ENCODE measurements at places on chromosomes 13 and 19. TPM values are rescaled to one million over a fixed set of nuclear protein-coding genes. Genes with fewer than 3 reads are reported as not detected.

The CLDND2 gene
- total RNA-seq: 25.0 TPM

The NRTN gene
- 0.26 TPM for total RNA-seq

The KIR3DL1 gene
- 0.11 TPM for total RNA-seq

The SLC25A41 gene
- total RNA-seq: 0.28 TPM

The EFNA2 gene
- not detected for total RNA-seq

The OR4F17 gene
- not detected for total RNA-seq

The WTIP gene
- total RNA-seq: 0.83 TPM

The SRRM5 gene
- total RNA-seq: 0.24 TPM

The YJEFN3 gene
- total RNA-seq: 6.5 TPM

The EHD2 gene
- 0.07 TPM for total RNA-seq

The NKG7 gene
- total RNA-seq: 866 TPM

The CEACAM3 gene
- total RNA-seq: not detected

The MEF2B gene
- 2.0 TPM for total RNA-seq

The IL27RA gene
- 73.6 TPM for total RNA-seq

The TRPM4 gene
- not detected for total RNA-seq

The SLC1A6 gene
- total RNA-seq: not detected

The CGB5 gene
- total RNA-seq: not detected

The ITGBL1 gene
- not detected for total RNA-seq

The GDF15 gene
- total RNA-seq: 0.28 TPM

The ANKRD24 gene
- total RNA-seq: 0.89 TPM

The ZNF546 gene
- total RNA-seq: 5.0 TPM

The PSG1 gene
- total RNA-seq: not detected

DNA sequence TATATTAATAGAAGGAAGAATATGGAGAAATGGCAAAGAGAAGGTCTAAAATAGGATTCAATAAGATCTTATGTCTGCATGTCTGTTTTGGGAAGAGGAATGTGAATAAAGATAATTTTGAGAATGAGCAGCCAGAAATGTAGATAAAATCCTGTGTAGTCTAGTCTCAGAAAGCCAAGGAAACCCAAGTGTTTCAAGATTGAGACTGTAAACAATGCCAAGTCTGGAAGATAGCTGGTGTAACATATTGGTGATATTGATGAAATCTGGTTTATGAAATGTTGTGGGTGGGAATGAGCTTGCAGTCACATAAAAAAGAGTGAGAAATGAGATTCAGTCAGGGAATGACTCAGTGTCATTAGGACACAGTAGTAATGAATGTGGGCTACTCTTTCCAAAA lies 1180.3 kb upstream of the PCDH20 start:
- DNase-seq: no peak
- H3K36me3 ChIP-seq: no peaks in the 10 kb centered on the region
- H3K27me3 ChIP-seq: no peaks in the 10 kb centered on the region
- no peak overlapping the region for H3K4me3 ChIP-seq

DNA sequence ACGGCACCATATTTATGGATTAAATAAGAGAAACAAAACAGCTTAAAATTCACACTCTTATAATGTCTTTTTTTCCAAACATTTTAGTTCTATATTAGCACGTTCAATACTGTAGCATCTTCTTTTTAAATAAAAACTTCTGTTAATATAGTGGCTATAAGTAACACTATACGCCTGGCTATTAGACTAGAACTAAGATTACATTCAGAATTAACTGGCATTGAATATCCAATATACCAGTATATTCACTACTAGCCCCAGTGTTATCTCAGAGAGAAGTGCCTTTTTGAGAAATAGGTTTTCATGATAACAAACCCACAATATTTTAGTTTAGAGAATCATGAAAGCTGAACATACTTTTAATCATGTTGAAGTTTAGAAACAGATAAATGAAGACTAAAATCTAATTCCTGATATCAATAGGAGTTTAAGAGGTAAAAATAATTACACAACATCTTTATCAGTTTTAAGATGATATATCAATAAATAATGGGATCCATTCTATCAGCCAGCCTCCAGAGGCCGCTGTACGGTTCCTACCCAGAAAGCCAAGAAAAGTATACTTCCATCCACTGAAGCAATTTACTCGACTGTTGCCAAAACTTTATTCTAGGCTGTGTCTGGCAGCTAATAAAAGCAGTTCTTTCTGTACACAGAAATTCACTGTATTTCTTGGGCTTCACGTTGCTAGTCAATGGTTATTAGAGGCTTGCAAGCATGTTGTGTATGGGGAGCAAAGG lies 1113.4 kb upstream of the MIR17HG start:
- H3K27me3 ChIP-seq: no peaks in the 10 kb centered on the region
- H3K4me1 ChIP-seq: no peaks in the 10 kb centered on the region
- no peak overlapping the region for H3K4me3 ChIP-seq
- no peak overlapping the region for H3K27ac ChIP-seq
- no peaks in the 10 kb centered on the region for H3K36me3 ChIP-seq

- peak within 1 kb of the TSS; percentile 66 for H3K4me3 ChIP-seq
- peak; percentile 96 for DNase-seq
- peak within 1 kb of the TSS; percentile 73 for H3K27ac ChIP-seq
- no peaks in the 10 kb centered on the region for H3K27me3 ChIP-seq
Observed at GRCh38 chr19:4457654-4458395, at the start of gene UBXN6. Gene UBXN6, minus strand, starts transcription at chr19:4457794. Its CDS starts 97 bp downstream, at chr19:4457697.

- H3K27ac ChIP-seq: no peak overlapping the region
- H3K36me3 ChIP-seq: no peaks in the 10 kb centered on the region
- H3K4me3 ChIP-seq: no peak overlapping the region
- peaks cover under 1% of the 10 kb centered on the region for H3K4me1 ChIP-seq
- peaks cover 13% of the 10 kb centered on the region for H3K27me3 ChIP-seq
Observed at GRCh38 chr19:17455308-17456123, 5.2 kb downstream of the NXNL1 start.

DNA sequence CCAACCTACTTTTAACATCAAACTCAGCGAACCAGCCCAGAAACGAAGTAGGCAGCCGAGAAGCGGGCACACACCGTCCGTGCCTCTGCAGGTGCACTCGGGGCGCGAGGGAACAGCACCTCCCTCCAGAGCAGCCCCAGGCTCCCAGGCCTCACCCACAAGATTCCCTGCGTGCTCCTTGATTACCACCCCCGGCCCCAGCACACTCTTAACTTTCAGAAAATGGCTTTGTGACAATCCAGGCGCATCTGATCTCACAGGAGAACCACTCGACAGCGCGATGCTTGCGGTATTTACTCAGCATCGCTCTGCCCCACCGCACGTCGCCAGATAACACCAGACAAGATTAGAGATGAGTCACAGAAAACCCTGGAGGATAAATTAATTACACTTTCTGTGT lies 134.9 kb upstream of the SPACA7 start:
- H3K4me1 ChIP-seq: no peaks in the 10 kb centered on the region
- no peak for DNase-seq
- H3K27me3 ChIP-seq: no peaks in the 10 kb centered on the region
- H3K4me3 ChIP-seq: no peak overlapping the region
- no peaks in the 10 kb centered on the region for H3K36me3 ChIP-seq
- no peak overlapping the region for H3K27ac ChIP-seq

DNA sequence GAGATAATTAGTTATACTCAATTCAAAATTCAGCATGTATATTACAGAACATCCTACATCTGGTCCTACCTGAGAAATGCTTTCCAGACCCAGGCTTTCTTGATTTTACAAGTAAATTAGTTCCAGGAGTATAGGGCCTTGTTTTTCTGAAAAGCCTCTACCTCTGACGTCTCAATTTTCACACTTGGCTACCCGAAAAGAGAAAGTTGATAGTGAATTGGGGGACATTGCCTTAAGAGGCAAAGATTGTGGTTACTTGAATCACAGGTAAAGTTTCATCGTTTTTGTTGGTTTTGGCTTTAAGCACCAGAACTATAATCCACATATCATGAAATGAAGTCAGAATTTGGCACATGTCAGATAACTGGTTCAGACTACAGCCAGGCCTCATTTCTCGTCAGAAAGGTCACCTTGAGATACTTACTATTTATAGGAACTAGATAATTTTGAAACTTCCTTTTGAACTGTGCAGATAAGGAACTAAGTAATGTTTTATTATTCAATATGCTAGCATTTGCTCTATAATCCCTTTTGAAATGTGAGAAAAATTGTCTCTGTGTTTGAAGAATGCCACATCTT lies 30.8 kb downstream of the FAM124A start:
- H3K4me1 ChIP-seq: no peaks in the 10 kb centered on the region
- H3K36me3 ChIP-seq: no peaks in the 10 kb centered on the region
- no peaks in the 10 kb centered on the region for H3K27me3 ChIP-seq
- no peak for DNase-seq
- no peak overlapping the region for H3K27ac ChIP-seq
- no peak overlapping the region for H3K4me3 ChIP-seq

DNA sequence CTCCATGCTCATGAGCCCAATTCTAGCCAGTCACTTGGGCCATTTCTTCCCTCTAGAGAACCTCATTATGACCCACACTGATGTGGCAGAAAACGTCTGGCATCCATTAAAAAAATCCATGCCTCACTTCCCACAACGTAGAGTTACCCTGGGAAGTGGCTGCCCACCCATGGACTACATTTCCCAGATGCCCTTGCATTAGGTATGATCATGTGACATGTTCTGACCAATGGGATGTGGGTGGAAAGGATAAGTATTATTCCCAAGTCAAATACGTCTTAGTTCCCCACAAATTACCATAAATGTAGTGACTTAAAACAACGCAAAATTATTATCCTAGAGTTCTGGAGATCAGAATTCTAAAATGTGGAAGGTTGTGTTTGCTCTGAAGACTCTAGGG lies 47.9 kb upstream of the ZNRF4 start:
- DNase-seq: no peak
- H3K27ac ChIP-seq: no peak overlapping the region

DNA sequence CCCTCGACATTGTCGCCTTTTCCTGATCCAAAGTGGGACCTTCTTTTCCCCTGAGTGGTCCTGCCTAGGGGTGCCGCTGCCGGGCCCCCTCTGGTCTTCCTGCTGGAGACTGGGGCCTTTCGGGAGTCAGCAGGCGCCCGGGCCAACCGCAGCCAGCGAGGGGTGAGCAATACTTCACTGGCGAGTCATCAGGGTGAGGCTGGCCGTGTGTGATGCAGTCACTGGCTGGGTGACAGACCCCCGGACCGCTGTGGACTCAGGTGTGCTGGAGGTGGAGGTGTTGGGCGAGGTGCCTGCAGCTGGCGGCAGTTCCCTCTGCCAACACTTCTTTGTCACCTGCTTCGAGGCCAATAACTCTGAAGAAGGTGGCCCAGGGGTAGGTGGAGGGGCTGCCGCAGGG lies 1.5 kb upstream of the CGB5 start:
- H3K27ac ChIP-seq: no peak overlapping the region
- no peak overlapping the region for H3K4me3 ChIP-seq
- no peak for DNase-seq
- H3K27me3 ChIP-seq: no peaks in the 10 kb centered on the region

- no peak overlapping the region for H3K27ac ChIP-seq
- H3K4me3 ChIP-seq: no peak overlapping the region
- H3K27me3 ChIP-seq: no peaks in the 10 kb centered on the region
- no peak for DNase-seq
- H3K4me1 ChIP-seq: no peaks in the 10 kb centered on the region
Observed at GRCh38 chr19:55870736-55871135, 34.4 kb downstream of the NLRP4 start.

- peak overlapping the region; percentile 69 for H3K27ac ChIP-seq
- peaks cover 17% of the 10 kb centered on the region for H3K4me1 ChIP-seq
- no peaks in the 10 kb centered on the region for H3K27me3 ChIP-seq
- H3K36me3 ChIP-seq: peaks cover 21% of the 10 kb centered on the region
Observed at GRCh38 chr19:44003461-44004009, 778 bp downstream of the ZNF230 start.

GRCh38 chr13:105353654-105354053 lies 1181.8 kb downstream of the EFNB2 start:
- no peaks in the 10 kb centered on the region for H3K36me3 ChIP-seq
- no peak overlapping the region for H3K27ac ChIP-seq
- no peaks in the 10 kb centered on the region for H3K27me3 ChIP-seq

DNA sequence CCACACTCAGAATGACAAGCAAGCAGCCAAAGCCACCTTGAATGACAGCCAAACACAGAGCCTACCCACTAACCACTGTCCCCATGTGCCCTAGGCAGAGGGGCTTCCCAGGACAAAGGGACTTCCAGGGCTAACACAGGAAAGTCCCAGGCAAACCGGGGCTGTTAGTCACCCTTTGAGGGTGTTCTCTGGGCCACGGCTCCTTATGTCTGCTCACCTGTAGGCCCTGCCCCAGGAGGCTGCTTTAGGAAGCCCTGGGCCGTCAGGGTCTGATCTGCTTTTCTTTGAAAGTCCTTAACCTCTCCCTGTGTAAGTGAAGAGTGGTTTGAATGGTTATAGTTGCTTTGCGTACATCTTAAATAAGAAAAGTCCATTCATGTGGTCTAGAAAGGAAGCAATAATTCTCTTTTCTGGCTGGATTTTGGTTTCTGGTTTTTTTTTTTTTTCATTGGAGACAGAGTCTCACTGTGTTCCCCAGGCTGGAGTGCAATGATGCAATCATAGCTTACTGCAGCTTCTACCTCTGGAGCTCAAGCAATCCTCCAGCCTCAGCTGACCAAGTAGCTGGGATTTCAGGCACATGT lies 161.4 kb downstream of the EFNB2 start:
- no peak overlapping the region for H3K27ac ChIP-seq
- H3K36me3 ChIP-seq: no peaks in the 10 kb centered on the region
- no peaks in the 10 kb centered on the region for H3K27me3 ChIP-seq
- H3K4me3 ChIP-seq: no peak overlapping the region
- DNase-seq: no peak
- H3K4me1 ChIP-seq: no peaks in the 10 kb centered on the region

GRCh38 chr19:43966079-43966694 lies 15.2 kb downstream of the ZNF221 start:
- H3K4me1 ChIP-seq: no peaks in the 10 kb centered on the region
- H3K4me3 ChIP-seq: no peak overlapping the region
- DNase-seq: no peak

- no peak for DNase-seq
- H3K27me3 ChIP-seq: no peaks in the 10 kb centered on the region
- H3K4me3 ChIP-seq: no peak overlapping the region
Observed at GRCh38 chr13:45178349-45179162, 22.3 kb downstream of the KCTD4 start.

- peak; percentile 52 for DNase-seq
- H3K27me3 ChIP-seq: peaks cover 53% of the 10 kb centered on the region
- peak overlapping the region; percentile 42 for H3K4me3 ChIP-seq
- H3K4me1 ChIP-seq: peaks cover 77% of the 10 kb centered on the region
Observed at GRCh38 chr19:10289167-10289835, 451 bp upstream of the ICAM5 start.

DNA sequence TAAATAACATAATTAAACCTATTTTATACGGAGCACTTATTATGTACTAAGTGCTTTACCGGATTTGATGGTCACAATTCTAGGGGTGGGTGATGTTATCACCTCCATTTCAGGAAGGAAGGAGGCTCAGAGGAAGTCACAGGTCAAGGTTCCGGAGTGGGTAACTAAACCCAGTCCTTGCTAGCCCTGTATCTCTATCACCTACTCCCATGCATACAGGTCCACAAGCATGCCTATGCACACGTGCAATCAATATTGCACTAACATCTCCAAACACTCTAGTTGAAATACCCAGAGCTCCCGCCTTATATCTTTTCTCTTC lies 17.8 kb upstream of the FOSB start:
- peaks cover 30% of the 10 kb centered on the region for H3K4me1 ChIP-seq
- peak overlapping the region; percentile 82 for H3K4me3 ChIP-seq
- H3K27me3 ChIP-seq: no peaks in the 10 kb centered on the region
- no peaks in the 10 kb centered on the region for H3K36me3 ChIP-seq
- DNase-seq: no peak

Data from CD8-positive, alpha-beta memory T cell (primary cell).